ENCODE measurements at places on chromosomes 4 and X.

GRCh38 chr4:41541687-41542094, 3.7 kb downstream of the LIMCH1 start:
- peak; percentile 48 for DNase-seq

DNA sequence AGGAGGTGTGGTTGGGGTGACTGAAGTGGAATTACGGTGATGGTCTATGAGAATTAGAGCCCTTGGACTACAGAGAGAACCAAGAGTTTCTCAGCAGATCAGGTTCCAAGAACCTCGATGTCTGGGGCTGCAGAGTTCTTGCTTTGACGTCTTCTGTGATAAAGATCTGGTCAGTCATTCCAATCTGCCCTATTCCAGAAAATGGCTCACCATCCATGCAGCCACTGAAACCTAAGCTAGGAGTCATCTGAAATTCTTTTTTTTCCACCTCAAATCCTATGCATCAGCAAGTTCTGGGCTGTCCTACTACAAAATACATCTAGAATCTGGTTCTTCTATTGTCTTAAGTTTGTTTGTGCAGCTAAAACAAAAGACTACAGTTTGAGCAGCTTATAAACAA, 254.4 kb upstream of the PGRMC2 start:
- DNase-seq = no peak

DNA sequence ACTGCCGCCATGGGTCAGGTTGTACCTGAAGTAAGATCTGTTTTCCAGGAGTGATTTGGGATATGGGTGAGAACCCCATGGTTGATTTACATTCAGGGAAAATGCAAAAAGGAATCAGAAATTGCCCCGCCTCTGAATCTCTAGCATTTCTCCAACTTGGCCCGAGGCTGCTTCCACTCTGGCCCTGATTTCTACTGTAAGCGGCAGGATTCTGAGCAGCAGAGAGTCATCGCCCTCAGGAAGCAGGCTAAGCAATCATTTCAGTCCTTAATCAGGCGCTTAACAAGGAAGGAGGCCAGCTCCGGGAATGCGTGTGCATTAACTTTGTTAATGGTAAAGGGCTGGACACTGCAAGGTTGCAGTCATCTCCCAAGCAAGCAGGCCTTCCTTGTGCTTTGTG, 88.5 kb upstream of the DHX15 start:
- no peak for DNase-seq

DNA sequence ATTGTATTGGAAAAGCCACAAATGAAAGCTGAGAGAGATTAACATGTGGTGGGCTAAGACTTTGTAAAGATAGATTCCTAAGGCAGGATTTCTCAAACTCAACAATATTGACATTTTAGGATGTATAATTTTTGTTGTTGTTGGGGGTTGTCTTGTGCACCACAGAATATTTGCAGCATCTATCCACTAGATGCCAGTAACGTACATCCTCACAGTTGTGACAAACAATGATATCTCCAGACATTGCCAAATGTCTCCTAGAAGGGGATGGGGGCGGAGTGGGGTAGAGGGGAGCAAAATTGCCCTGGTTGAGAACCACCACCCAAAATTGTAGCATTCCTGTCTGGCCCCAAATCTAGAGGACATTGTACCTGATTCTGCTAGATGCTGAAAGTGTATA, 14.7 kb upstream of the CBR4 start:
- DNase-seq = peak; percentile 49

DNA sequence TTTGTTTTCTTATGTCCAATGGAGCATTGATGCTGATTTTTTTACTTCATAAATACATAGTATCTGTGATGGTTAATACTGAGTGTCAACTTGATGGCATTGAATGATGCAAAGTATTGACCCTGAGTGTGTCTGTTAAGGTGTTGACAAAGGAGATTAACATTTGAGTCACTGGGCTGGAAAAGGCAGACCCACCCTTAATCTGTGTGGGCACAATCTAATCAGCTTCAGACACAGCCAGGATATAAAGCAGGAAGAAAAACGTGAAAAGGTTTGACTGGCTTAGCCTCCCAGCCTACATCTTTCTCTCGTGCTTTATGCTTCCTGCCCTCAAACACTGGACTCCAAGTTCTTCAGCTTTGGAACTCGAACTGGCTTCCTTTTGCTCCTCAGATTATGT, 230.6 kb upstream of the SPRY1 start:
- DNase-seq = no peak

DNA sequence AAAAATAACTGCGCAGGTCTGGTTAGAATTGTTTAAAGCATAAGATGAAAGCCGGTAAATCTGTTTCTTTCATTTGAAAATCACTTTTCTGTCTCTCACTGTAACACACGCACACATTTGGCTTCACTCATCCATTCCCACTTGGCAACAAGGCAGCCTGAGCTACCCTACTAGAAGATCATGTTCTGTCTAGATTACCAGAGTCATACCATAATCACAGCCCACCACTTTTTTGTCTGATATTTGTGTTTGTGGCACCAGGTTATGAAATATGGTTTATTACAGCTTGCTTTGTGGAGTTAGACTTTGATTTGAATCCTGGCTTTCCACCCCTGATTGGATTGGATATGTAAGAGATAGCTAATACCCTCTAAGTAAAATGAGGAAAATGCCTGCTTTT, 2.2 kb downstream of the USO1 start:
- DNase-seq = peak; percentile 28

GRCh38 chrX:1452516-1453394, at the start of gene ASMTL:
TSS of gene ASMTL (minus strand) at chrX:1452909. CDS start at chrX:1452840, 69 bp downstream.
- DNase-seq = peak; percentile 97

GRCh38 chr4:139311909-139312308, 9.6 kb upstream of the NDUFC1 start:
- DNase-seq = peak; percentile 21

- DNase-seq = no peak
These were observed 2.6 kb upstream of the CCNI start for GRCh38 chr4:77078401-77078800.

- DNase-seq = no peak
These were observed 133.6 kb upstream of the ARHGEF9 start for GRCh38 chrX:63918611-63919010.

- peak; percentile 56 for DNase-seq
These were observed 57.6 kb downstream of the PROM1 start for GRCh38 chr4:16026160-16026761.

DNA sequence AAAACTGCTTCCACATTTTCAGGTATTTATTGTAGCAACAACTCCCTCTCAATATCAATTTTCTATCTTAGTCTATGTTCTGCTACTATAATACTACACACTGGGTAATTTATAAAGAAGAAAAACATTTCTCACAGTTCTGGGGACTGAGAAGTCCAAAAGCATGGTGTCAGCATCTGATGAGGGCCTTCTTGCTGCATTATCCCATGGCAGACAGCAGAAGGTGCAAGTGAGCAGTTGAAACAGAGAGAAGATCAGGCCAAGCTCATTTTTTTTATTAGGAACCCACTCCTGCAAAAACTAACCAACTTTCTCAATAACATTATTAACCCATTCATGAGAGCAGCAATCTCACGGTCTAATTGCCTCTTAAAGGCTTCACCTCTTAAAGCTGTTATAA, 376.0 kb downstream of the RAB28 start:
- peak; percentile 2 for DNase-seq

- DNase-seq = no peak
These were observed 92.3 kb downstream of the DIAPH2 start for GRCh38 chrX:96776966-96777365.

DNA sequence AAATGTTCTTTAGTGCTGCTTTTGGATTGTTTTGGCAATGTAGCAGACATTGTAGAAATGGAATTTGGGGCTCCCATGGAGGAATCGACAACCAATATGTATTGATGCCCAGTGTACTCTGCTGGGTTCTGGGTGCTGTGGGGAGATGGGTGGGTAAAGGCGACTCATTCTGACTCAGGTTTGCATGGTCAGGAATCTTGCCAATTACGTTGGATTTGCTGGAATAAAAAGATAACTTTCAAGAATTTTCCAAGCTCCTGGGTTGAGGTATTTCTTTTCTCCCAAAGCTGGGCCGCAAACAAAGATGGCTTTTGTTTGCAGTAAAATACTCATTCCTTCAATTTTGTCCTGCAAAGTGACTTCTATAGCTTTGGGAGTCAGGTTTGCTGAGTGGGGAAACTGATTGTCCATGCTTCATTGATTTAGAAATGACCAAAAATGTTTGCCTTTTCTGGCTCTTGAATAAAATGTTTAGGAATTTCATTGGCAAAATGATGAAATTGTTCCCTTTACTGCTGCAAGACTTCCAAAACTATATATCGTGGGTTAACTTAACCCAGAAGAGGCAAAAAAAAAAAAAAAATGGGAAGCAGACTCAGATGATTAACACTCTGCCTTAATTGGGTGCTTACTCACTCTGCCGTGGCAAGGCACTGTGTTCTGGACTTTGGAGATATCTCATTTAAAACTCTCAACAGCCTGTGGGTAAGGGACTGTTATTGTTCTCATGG, 57.0 kb downstream of the RTL9 start:
- no peak for DNase-seq

GRCh38 chr4:184329659-184330400, 112.2 kb upstream of the ENPP6 start:
- DNase-seq = no peak

GRCh38 chr4:73006286-73006990, 63.1 kb downstream of the COX18 start:
- DNase-seq = no peak

GRCh38 chrX:63809173-63809572, 24.2 kb upstream of the ARHGEF9 start:
- no peak for DNase-seq

DNA sequence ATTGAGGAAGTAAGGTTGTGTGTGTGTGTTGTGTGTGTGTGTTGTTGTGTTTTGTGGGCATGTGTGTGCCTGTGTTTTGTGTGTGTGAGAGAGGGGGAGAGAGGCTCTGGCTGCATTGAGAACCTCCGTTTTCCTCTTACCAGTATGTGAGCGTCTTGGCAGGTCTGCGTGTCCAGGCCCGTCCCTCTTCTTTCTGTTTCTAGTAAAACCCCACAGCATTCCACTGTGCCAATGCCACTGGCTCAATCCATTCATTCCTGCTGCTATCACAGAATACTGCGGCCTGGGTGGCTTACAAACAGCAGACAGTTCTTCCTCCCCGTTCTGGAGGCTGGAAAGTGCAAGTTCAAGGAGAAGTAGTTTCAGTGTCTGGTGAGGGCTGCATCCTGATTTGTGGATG, 15.5 kb upstream of the HTRA3 start:
- no peak for DNase-seq

DNA sequence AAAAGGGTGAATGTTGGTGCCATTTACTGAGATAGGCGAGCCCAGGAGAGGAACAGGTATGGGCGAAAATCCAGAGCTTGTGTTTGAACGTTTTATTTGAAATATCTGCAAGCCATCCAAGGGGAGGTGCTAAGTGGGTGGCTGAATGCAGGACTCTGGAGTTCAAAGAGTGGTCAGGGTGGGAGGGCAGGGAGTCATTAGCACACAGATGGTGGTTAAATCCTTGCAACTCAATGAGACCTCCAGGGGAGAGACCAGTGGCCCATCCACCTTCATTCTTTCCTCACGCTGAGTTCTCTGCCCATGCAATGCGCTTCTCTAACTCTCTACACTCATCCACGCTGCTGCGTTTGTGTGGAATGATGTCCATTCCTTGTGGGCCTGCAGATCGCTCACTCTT, 101.1 kb downstream of the VCX3B start:
- DNase-seq = no peak
